WERI-Rb-1 (cell line): ENCODE measurements at places on chromosomes 13 and 19.

- no peak for DNase-seq
Observed at GRCh38 chr13:53017433-53017970, 11.1 kb upstream of the OLFM4 start.

- peak; percentile 7 for DNase-seq
Observed at GRCh38 chr13:111912991-111913760, 153.8 kb upstream of the SOX1 start.

DNA sequence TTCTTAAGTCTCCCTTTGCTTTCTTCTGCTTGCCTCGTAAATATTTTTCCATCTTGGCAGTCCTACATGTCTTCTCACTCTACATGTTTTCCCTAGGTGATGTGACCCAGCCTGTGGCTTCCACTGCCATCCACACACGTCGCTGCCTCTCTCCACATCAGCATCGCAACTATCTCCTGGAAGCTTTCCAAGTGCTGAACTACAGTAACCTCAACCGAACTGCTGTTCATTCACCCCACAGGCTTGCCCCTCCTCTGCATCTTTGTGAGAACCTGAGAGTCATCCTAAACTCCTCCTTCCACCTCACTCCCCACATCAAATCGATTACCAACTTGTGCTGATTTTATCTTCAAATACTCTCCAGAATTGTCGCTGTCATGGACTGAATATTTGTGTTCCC is 41.2 kb upstream of the USPL1 start:
- DNase-seq: no peak

DNA sequence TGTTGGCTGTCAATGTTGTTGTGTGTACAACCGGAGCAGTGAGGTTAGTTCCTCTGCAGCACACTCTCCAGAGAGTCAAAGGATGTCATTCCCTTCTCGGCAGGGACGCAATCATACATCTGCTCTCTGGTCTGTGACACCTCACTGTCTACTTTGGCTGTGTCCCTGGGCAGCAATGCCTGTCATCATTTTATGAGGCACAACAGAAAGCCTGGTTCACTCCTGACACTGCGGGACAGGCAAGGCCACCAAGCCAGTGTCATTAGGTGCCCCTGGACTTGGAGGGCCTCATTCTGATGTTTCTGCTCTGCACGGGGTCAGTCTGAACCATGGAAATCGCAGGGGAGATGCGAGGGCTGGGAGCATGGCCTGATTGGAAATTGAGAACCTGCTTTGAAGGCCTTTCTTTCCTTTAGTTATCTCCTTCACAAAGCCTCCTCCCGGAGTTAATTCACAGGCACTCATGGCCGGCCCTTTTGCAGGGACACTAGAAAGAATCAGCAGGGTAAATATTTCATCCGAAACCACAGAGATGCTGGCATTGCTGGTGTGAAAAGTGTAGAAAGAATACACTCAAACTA is 284.4 kb downstream of the ZNF536 start:
- DNase-seq: no peak

GRCh38 chr19:44571830-44572580 is 41.4 kb upstream of the IGSF23 start:
- no peak for DNase-seq

DNA sequence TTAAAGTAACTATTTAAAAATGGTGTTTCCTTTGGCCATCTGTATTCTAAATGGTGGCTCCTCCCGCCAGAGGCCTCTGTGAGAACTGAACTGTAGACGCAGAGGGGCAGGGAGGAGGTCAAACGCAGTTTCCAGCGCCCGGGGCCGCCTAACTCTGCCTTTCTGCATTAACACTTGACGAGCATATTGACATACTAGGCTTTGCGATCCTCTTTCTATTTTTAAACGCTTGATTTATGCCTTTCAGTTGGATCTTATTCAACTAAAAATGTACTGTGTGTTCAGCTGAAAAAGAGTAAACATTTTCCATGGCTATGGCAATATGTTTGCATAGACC is 74.7 kb downstream of the SPACA7 start:
- DNase-seq: no peak

- peak; percentile 28 for DNase-seq
Observed at GRCh38 chr19:13154911-13155471, 4.8 kb downstream of the IER2 start.

GRCh38 chr19:19749908-19750841 is 17.3 kb upstream of the ZNF14 start:
- no peak for DNase-seq

DNA sequence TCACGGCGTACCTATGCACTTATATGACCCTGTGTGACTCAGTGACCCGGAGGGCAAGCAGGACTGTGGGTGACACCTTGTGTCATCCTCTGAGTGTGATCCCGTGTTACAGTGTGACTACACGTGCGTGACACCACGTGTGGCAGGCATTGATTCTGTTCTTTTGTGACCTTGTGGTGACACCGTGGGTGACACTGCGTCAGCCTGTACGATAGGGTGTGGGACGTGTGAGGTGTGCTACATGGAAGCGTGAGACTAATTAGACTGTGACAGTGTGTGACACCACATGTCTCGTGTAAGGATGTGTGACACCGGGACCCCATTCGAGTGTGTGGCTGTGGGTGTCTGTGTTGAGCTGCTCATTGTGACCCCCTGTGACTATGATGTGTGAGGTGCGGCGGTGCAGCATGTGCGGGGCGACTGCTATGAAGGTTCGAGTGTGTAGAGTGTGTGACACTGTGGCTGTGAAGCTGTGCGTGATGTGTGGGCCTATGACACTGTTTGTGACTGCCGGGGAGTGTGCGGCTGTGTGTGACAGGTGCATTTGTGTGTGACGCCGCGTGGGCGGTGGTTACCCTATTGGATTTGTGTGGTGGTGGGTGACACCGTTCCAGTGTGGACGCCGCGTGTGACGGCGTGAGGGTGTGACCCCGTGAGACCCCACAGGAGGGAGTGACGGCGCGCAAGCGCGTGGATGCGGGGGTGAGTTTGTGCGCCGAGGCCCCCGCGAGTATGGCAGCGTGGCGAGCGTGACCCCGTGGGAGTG is 399 bp upstream of the SPTBN4 start:
- no peak for DNase-seq
